ENCODE measurements at places on chromosomes 16 and 17.

- no peak for DNase-seq
These were observed 126.3 kb downstream of the ZFHX3 start for GRCh38 chr16:72921620-72922019.

GRCh38 chr17:7045492-7046126, 1.7 kb upstream of the SLC16A11 start:
- DNase-seq = no peak

DNA sequence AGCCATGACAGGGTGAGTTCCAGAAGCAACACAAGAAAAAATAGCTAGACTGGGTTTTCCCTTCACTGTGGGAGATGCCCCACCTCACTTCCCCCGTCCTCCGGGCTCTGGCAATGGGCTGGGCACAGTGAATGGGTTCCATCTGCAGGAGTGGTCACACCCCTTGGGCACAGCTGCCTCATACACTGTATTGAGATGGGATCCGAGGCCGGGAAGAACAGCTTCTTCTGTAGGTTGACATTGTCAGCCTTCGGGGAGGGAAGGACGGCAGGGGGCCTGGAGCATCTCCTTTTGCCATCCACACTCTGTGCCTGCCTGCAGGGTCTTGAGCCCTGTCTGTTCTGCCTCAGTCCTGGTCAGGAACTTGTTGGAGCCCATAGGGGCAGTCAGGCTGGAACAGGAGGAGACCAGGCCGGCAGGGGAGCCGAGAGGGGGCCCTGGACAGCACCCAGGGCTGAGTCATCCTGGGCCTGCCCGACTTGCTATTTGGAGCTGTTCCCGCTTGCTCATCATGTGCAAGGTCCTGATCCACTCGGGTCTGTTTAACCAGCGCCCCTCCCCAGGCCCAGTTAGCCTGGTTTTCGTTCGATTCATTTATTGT, 286.7 kb downstream of the SEC14L1 start:
- no peak for DNase-seq

DNA sequence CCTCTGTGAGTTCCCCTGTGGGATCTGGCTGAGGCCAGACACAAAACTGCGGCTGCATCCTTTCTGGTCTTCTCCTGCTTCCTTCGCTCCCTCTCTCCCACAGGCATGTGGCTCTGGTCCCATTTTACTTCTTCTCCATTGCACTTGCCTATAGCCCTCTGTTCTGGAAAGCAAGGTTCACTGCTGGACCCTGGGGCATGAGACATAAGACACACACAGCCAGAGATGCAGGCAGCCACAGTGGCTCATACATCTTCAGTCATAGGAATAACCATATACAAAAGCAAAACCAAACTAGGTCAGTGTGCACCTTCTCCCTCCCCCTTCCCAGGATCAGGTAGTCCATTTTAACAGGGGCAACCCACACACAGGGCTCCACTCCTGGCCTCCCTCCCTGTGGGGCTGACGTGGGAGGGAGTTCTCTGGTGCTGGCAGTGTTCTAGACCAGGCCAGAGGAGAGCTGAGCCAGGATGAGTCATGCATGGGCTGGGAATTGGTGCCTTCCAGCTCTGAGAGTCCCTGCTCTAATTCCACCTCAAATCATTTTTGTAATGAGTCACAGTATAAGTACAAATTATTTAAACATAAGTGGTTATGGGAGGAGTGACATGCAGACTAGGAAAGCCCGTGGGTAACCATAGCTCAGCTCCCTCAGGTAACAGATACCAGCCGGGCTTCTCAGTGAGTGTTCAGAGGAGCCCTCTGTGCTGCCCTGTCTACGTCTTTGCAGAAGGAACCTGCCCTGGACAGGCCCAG, 58.0 kb downstream of the ASIC2 start:
- DNase-seq = no peak

DNA sequence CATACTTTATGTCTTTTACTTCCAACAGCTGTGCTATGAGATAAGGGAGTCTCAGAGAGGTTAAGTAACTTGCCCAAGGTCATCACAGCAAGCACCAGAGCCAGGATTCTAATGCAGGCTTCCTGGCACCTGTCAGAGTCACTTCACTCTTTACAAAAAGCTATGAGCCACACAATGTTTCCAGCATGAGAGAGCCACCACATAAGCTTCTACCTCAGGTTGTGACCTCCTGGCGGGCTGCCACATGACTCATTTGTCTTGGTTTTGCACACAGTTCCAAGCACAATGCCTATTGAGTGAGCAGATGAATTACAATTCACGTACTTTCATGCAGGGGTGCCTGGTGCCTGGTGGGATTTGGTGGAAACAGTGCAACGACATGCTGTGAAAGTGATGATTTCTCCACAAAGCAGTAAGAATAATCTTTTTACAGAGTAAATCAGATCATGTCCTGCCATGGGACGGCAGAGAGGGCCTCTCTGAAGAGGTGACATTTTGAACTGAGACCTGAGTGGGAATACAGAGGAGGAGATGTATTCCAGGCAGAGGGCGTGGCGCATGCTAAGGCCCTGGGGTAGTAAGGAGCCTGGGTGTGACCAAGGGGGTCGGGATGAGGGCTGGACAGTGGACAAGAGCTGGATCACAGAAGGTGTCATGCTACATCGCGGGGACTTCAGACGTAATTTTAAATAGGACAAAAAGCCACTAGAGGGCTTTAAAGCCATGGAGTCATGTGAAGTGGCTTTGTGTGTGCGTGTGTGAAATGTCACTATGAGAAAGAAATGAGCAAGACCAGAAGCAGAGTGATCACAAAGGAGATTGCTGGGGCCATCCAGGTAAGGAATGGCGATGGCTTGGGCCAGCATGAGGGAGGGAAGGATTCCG, 53.4 kb downstream of the CACNG3 start:
- DNase-seq = no peak

All from SIG-M5 (cell line).